Kidney capillary endothelial cell (primary cell): ENCODE measurements at places on chromosomes 1 and 21.

DNA sequence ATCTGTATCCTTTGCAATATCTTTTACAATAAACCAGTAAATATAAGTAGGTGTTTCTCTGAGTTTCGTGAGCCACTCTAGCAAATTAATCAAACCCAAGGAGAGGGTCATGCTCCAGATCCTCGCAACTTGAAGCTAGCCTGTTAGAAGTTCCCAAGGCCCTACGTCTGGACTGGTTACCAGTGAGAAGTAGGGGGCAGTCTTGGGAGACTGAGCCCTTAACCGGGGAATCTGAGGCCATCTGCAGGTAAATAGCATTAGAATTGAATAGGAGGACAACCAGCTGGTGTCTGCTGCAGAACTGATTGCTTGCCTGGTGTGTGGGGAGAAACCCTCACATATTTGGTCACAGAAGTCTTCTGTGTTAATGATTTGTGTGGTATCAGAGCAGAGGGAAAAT is 190.5 kb downstream of the RYR2 start:
- no peak for DNase-seq

DNA sequence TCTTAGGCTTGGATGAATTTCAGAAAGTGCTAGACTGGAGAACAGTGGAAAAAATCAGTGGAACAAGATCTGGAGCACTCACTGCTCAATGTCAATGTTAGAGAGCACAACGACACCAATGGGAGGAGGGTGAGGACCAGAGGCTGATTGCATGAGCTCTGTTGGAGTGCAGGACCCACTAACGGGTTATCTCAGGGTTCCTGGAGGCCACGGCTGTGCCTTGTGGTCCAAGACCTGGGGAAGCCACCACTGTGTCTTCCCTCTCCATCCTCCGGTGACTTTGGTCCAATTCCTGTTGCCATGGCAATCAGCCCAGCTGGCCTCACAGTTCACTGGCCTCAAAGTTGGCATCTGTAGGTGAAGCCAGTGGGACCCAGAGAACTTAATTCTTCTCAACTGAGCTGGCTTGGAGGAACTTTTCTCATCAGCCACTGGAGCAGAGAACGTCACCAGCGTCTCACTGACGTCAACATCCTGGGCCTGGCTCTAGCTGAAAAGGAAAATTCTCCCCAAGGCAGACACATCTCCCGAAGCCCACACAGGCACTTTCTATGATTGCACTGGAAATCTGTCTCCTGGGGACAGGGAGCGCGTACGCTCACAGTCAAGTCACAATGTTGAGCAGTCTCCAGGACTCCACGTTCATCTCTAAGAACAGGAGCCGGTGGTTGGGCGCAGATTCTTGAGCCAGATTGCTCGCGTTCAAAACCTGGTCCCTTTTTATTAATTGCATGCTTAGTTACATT is 21.9 kb upstream of the GPR157 start:
- DNase-seq = no peak

DNA sequence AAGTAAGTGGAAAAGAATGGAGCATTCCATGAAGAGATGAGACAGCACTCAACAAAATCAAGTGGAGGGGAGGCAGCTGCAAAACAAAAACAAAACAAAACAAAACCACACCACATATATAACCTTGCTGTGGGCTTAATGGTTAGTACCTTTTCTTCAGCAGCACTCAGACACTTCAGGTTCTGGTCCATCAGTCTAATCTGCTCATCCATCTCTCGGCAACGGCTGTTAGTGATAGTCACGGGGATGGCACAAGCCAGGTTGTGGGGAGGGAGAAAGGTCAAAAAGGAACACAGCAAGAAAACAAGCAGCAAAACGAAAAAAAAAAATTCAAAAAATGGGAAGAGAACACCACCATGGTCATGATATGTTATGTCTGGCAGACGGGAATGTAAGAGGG is 17.0 kb upstream of the NUP210L start:
- DNase-seq = no peak

DNA sequence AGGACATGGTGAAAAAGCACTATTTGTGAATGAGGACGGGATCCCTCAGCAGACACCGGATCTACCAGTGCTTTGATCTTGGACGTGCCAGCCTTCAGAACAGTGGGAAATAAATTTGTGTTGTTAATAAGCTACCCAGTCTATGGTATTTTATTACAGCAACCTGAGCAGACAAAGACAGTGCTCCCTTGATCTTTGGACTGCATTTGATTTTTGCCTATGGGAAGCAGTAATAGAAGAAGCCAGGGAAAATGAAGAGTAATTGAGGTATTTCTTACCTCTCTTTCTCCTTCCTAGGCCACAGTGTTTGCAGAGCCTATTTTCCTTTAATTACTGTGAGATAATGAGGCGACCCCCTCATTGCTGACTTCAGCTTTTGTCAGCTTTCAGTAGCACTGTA is 87.9 kb downstream of the PDE4B start:
- no peak for DNase-seq

GRCh38 chr1:20280341-20280740 is 10.3 kb upstream of the VWA5B1 start:
- DNase-seq = no peak

DNA sequence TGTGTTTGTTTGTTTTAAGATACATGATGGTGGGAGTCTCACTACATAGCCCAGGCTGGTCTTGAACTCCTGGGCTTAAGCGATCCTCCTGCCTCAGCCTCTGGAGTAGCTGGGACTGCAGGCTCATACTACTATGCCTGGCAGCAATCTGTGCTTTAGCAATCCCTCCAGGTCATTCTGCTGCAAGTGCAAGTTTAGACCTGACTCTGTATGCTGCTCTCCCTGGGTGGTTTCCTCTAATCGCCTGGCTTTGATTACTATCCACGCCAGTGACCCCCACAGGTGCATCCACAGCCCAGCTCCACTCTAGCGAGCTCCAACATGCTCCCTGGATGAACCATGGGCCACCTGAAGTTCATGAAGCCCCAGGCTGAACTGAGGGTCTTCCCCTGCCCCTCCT is 15.5 kb upstream of the PABPC4 start:
- no peak for DNase-seq

DNA sequence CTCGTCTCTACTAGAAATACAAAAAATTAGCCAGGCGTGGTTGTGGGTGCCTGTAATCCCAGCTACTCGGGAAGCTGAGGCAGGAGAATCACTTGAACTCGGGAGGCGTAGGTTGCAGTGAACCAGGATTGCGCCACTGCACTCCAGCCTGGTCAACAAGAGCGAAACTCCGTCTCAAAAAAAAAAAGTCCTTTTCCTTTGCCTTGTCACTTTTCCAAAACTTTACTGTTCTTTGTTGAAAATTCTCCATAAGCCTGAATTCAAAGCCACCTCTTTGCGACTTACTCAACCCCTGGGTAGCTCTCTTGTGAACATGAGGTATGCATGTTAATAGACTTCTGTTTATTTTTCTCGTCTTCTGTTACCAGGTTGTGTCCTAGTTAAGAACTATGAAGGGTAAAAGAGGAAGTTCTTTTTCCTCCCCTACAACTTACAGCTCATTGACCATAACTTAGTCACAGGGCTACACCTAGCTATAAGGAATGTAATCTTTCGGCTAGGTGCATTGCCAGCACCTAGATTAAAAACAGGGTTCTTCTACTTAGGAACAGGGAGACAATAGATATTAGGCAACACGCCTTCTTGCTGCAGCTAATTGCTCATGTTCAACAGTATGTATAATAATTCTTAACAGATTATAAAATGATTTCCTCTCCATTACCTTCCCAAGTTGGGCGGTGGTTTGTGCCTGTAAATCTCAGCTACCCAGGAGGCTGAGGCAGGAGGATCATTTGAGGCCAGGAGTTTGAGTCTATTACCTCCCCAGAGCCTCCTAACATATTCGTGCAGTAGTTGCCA is 40.9 kb downstream of the PTAFR start:
- no peak for DNase-seq

DNA sequence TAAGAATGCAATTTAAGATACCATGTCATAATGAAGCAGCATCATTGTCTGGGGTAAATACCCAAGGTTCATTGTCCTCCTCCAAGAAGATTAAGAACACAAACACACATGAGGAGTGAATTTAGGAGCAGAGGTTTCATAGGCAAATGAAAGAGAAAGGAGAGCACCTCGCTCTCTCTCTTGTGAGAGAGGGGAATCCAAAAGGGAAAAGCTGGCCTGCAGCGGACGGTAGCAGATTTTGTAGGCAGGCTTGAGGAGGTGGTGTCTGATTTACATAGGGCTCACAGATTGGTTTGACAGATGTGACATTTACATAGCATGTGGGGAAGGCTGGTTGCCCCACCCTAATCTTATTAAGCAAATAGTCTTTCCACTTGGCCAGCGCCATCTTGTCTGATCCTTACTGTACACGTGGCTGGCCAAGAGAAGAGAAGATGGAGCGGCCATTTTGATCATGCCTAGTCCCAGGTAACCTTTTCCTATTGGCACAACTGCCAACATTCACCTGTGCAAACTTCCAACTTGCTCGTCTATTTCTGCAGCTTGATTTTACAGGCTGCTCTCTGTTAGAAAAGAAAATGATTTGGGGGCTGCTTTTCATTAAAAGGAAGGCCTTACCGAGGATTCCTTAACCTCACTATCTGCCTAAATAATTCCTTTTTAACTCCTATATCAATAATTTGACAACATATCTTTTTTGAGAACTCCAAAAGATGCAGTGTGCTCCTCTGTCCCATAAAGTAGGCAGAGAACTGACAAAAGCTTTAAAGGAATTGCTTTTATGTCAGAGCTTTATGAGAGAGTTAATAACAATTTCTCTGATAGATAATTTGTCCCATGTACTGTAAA is 16.0 kb upstream of the LRRC7 start:
- DNase-seq = no peak

- DNase-seq = no peak
These were observed 137.4 kb downstream of the CHD1L start for GRCh38 chr1:147379889-147380288.

- DNase-seq = no peak
These were observed 159.2 kb downstream of the RHOU start for GRCh38 chr1:228894442-228894989.

- no peak for DNase-seq
These were observed 12.9 kb upstream of the KPNA6 start for GRCh38 chr1:32094746-32095521.

DNA sequence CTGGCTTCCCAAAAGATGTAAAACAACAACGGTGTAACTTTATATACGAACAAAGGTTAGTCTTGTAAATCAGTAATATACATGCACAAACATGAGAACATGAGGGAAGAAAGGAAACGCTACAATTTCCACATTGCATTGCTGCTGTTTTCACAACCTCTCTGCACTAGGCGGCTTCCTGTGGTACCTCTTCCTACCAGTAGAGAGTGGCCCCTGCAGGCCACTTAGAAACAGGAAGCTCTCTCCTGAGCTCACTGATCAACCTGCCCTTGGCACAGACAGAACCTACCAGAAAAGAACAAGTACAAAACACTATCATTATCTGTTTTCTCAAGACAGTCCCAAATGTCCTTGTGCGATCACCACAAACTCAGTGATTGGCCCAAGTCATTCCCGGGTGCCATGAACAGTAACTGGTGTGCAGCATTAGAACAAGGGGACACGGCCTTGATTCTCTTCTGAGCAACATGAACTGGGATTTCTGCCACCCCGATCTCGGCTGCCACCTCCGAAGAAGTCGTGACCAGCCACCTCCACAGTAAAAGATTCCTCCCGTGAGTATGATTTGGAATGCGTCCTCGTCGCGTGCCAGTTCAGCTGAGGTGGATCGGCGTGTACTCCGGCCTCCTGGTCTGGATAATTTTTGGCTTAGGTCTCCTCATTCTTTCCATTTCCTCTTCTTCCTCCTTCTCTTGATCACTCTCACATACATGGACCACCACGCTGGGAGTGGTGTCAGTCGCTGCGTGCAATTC is 5.7 kb upstream of the KCNE1 start:
- DNase-seq = peak; percentile 13

DNA sequence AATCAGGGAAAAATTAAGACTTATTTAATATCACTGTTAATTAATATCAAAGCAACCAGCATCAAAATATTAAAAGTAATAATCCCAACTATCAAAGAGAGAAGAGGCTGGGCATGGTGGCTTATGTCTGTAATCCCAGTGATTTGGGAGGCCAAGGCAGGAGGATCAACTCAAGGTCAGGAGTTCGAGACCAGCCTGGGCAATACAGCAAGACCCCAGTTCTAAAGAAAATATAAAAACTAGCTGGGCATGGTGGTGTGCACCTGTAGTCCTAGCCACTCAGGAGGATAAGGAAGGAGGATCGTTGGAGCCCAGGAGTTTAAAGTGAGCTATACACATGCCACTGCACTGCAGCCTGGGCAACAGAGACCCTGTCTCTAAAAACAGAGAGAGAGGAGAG is 43.2 kb downstream of the AHCTF1 start:
- DNase-seq = no peak

DNA sequence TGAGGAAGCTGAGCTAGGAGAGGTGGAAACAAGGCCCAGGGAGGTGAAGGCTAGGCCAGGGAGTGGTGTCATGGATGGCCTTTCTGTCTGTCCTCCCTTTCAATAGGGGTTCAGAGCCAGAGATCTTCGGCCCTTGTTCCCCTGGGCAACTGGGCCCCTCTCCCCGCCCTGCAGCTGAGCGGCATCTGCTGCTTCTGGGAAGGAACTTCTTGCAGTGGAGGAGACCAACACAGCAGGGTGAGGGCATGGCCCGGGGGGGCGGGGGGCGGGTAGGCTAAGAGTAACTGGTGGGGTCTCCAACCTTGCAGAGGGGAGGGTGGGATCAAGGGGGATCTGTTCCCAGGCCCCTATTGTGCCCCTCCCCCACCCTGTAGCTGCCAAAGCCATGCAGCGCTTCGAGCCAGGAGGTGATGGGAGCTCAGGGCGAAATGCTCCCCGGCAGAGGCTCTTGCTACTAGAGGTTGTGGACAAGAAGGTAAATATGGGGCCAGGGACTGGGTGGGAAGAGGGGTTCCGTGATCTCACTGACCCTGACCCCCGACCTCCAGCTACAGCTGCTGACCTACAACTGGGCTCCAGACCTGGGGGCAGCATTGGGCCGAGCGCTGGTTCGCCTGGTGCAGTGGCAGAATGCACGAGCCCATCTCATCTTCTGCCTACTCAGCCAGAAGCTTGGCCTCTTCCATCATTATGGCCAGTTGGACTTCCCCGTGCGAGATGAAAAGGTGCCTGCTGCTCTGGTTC is 11.7 kb downstream of the HYI start:
- DNase-seq = no peak

- DNase-seq = no peak
These were observed 89.4 kb downstream of the SDCCAG8 start for GRCh38 chr1:243345205-243345604.

DNA sequence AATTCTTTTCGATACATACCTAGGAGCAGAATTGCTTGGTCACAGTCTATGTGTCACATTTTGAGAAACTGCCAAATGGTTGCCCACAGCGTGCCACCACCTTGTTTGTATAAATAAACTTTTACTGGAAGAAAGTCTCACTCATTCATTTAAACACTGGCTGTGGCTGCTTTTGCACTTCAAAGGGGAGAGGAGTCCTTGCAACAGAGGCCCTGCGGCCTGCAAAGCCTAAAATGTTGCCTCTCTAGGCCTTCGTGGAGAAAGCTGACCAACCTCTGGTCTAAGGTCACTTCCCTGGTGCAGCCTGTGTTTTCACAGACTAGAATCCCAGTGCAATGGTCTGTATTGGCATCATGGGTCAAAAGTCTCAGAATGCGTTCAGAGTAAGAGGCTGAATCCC is 8.3 kb downstream of the RIPK4 start:
- no peak for DNase-seq

DNA sequence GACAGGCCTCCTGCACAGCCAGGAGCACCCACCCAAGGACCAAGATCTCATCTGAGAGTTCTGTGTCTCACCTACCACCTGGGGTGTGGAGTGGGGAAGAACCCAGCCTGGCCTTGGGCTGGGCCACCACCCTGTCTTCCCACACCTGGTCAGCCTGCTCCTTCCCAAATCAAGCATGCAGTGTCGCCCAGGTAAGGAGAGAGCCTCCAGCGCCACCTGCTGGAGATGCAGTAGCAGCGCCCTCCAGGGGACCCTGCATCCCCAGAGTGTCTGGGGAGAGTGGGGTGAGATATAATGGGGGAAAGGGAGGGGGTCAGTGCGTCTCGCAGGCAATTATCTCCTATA is 32.3 kb downstream of the KIAA2013 start:
- no peak for DNase-seq
